ENCODE measurements at places on chromosomes 6 and 20.
A peak's percentile ranks its signal among the peaks of the same experiment; 100 is the strongest.

DNA sequence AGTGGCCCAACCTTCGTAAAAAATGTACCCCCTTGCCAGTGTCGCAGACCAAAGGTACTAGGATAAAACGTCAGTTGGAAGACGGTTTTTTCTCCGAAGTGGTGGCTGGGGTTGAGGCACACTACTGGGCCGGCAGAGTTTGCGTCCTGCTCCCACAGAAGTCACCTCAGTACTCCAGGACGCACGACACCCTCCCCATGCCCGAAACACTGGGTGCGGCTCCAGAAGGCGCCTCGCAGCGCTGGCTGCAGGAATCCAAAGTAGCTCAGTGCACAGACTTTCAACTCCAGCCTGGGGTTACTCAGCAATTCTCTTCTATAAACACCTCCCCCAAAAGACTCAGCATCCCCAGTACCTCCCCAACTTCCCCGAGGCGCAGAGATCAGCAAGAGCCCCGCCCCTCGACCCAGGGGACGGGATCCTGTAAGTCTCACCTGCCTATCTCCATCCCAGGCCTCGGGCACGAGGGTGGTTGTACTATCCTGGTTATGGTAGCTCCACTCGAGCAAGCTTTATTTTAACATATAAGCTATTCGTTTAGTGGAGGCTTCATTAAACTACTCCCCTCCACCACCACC is 88.2 kb downstream of the ZFP64 start:
- no peak overlapping the region for H3K27ac ChIP-seq
- peak; percentile 22 for DNase-seq
- H3K36me3 ChIP-seq, result no peaks in the 10 kb centered on the region
- peak overlapping the region; percentile 13 for H3K4me3 ChIP-seq
- H3K4me1 ChIP-seq, result peaks cover 24% of the 10 kb centered on the region

DNA sequence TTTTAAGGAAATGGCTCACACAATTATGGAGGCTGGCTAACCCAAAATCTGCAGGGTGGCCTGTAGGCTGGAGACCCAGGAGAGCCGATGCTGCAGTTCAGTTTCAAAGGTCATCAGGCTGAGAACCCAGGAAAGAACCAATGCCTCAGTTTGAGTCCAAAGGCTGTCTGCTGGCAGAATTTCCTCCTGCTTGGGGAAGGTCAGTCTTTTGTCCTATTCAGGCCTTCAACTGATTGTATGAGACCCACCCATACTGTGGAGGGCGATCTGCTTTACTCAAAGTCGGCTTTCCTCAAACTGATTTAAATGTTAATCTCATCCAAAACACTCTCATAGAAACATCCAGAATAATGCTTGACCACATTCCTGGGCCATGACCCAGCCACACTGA is 189.7 kb upstream of the CDYL start:
- no peak overlapping the region for H3K27ac ChIP-seq
- DNase-seq, result no peak
- no peaks in the 10 kb centered on the region for H3K27me3 ChIP-seq
- H3K4me3 ChIP-seq, result no peak overlapping the region

GRCh38 chr6:157760589-157761330 is 62.3 kb upstream of the SNX9 start:
- H3K36me3 ChIP-seq, result no peaks in the 10 kb centered on the region
- H3K27me3 ChIP-seq, result no peaks in the 10 kb centered on the region
- DNase-seq, result no peak
- no peak overlapping the region for H3K4me3 ChIP-seq
- peaks cover 32% of the 10 kb centered on the region for H3K4me1 ChIP-seq

- peaks cover 37% of the 10 kb centered on the region for H3K36me3 ChIP-seq
- DNase-seq, result no peak
- peak overlapping the region; percentile 85 for H3K27ac ChIP-seq
- peak overlapping the region; percentile 85 for H3K4me3 ChIP-seq
- H3K4me1 ChIP-seq, result peaks cover 30% of the 10 kb centered on the region
These were observed 508 bp downstream of the NOP56 start for GRCh38 chr20:2652724-2653555.

DNA sequence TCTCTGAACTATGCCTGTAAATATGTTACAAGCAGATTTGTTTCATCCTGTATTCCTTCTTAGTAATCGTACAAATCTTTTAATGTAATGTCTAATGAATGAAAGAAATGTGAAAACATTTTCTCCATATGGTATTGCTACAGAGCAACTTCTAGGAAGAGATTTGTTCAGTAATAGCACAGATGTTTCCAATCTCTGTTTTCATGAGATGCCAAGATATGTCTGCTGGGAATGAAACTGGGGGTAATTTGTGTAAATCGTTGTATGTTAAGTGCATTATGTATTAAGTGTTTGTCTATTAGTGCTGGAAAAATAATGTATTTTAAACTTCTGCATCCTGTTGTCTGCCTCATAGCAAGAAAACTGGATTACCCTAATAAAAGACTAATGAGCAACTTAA is 722.2 kb upstream of the EYS start:
- no peak for DNase-seq
- no peak overlapping the region for H3K27ac ChIP-seq
- no peak overlapping the region for H3K4me3 ChIP-seq
- no peaks in the 10 kb centered on the region for H3K27me3 ChIP-seq
- H3K36me3 ChIP-seq, result no peaks in the 10 kb centered on the region

GRCh38 chr20:38258545-38259215 is 1.9 kb downstream of the KIAA1755 start:
- no peaks in the 10 kb centered on the region for H3K36me3 ChIP-seq
- H3K27ac ChIP-seq, result no peak overlapping the region
- no peaks in the 10 kb centered on the region for H3K27me3 ChIP-seq

DNA sequence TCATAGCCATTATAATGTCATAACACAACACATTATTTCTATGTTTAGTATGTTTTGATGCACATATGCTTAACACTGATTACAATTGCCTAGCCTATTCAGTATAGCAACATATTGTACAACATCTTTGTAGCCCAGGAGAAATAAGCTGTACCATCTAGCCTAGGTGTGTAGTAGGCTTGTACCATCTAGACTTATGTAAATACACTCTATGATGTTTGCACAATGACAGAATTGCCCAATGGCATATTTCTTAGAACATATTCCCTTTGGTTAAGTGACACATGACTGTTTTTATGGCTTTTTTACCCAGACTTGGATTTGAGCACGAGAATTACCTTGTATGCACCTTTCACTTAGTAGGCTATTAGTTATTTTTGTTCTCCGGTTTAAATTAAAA is 64.5 kb upstream of the HIVEP1 start:
- no peaks in the 10 kb centered on the region for H3K36me3 ChIP-seq
- H3K4me3 ChIP-seq, result no peak overlapping the region
- H3K27me3 ChIP-seq, result no peaks in the 10 kb centered on the region
- no peaks in the 10 kb centered on the region for H3K4me1 ChIP-seq

DNA sequence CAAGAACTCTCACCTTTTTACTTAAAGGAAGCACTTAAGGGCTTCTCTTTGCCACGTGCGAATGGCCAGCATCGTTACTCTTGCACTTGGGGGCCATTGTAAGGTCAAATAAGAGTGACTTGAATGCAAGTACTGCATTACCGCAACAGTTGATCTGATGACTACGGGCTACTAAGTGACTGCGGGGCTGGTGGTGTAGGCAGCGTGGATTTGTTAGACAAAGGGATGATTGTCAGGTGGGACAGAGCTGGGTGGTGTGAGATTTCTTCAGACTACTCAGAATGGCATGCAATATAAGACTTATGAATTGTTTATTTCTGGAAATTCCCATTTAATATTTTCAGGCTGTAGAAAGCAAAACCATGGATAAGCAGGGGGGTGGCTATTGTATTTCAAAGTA is 199.7 kb upstream of the UST start:
- H3K27me3 ChIP-seq, result no peaks in the 10 kb centered on the region
- H3K4me3 ChIP-seq, result no peak overlapping the region
- H3K36me3 ChIP-seq, result peaks cover 49% of the 10 kb centered on the region
- no peak for DNase-seq
- no peak overlapping the region for H3K27ac ChIP-seq

GRCh38 chr6:142011156-142011555 is 121.6 kb upstream of the GJE1 start:
- no peaks in the 10 kb centered on the region for H3K4me1 ChIP-seq
- no peak overlapping the region for H3K27ac ChIP-seq
- H3K36me3 ChIP-seq, result no peaks in the 10 kb centered on the region
- DNase-seq, result no peak

GRCh38 chr6:4781967-4782575 is 5.9 kb downstream of the CDYL start:
- no peak overlapping the region for H3K4me3 ChIP-seq
- H3K4me1 ChIP-seq, result peaks cover 33% of the 10 kb centered on the region
- DNase-seq, result no peak
- no peaks in the 10 kb centered on the region for H3K27me3 ChIP-seq
- H3K27ac ChIP-seq, result no peak overlapping the region

GRCh38 chr20:34285450-34285849 is 17.7 kb downstream of the AHCY start:
- peaks cover 88% of the 10 kb centered on the region for H3K36me3 ChIP-seq
- H3K4me3 ChIP-seq, result no peak overlapping the region
- no peaks in the 10 kb centered on the region for H3K27me3 ChIP-seq
- H3K27ac ChIP-seq, result no peak overlapping the region
- no peak for DNase-seq

DNA sequence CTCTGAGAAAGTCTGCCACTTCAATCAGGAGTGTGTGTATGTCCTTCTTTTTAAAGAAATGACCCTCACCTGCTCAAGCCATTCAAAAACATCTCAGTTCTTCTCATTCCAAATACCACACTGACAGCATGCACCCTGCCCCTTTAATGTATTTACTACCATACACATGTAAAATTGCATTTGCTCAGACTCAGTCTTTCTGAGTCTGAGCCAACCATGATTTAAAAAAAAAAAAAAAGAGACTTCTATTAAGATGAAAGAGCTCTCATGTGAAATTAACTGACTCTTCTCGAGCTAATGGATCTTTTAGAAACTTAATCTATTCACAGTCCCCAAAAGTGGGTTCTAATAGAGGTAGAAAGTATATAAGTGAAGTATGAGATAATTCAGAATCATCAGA is 1.4 kb upstream of the FILIP1 start:
- H3K27ac ChIP-seq, result no peak overlapping the region
- H3K27me3 ChIP-seq, result no peaks in the 10 kb centered on the region
- no peak for DNase-seq
- H3K36me3 ChIP-seq, result no peaks in the 10 kb centered on the region
- no peaks in the 10 kb centered on the region for H3K4me1 ChIP-seq
- H3K4me3 ChIP-seq, result no peak overlapping the region

DNA sequence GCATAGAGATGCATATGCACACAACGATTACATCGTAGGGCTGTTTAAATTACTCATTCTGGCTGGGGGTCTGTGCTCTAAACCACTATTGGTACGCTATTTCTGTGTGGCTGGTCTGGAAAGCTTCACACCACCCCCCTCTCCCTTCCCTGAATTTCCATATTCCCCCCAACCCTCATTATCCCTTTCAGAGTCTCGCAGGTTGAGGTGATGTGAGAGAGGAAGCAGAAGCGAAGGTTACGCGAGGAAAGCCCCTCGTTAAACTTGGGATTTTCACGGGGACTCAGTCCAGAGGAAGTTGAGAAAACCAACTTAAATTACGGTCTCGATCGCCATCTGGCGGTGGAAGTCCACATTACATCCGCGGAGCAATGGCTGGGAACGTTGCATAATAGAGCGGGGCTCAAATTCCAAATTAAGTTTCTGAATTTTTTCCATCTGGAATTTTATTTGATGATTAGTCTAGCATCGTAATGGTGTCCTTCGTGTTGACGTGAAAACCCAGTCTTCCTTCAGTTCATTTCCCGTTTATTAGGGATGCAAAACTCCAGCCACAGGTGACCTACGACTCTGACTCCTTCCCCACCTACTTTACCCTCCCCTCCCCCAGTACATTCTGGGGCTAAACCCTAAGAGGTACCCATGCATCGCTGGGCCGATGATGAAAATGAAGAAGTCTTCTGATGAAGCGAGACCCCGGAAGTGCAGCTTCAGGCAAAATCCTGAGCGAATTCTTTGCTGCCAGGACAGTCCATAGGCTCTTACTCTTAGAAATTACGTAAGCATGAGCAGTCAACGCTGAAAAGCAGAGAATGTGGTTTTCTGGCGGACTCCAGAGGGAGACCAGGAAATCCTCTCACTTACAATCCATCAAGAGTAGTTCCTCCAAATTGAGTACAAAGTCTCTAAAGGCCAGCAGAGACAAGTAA is 19.7 kb downstream of the HLA-DOB start:
- H3K27me3 ChIP-seq, result no peaks in the 10 kb centered on the region
- no peak overlapping the region for H3K27ac ChIP-seq
- DNase-seq, result no peak
- no peaks in the 10 kb centered on the region for H3K4me1 ChIP-seq

DNA sequence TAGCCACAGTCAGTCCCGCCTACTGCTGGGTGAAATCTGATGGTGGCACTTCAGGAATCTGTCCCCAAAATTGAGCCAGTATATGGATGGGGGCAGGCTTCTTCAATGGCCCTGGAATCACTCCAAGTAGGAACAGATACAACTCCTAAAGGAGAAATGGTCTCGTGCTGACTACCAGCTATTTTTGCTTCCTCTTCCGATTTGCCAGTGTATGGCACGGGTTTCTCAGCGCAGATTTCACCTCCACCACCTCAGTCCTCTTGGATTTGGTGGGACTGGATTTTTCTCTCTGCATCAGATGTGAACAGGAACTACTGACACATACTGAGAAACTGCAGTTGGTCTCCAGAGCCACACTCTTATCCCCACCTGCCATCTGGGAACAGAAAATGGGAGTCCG is 27.2 kb downstream of the PNPLA1 start:
- no peak overlapping the region for H3K27ac ChIP-seq
- H3K4me1 ChIP-seq, result peaks cover 8% of the 10 kb centered on the region
- DNase-seq, result no peak
- H3K27me3 ChIP-seq, result no peaks in the 10 kb centered on the region
- H3K4me3 ChIP-seq, result no peak overlapping the region
- H3K36me3 ChIP-seq, result no peaks in the 10 kb centered on the region

- DNase-seq, result no peak
- no peaks in the 10 kb centered on the region for H3K36me3 ChIP-seq
- H3K4me3 ChIP-seq, result no peak overlapping the region
- no peak overlapping the region for H3K27ac ChIP-seq
- H3K27me3 ChIP-seq, result no peaks in the 10 kb centered on the region
- H3K4me1 ChIP-seq, result no peaks in the 10 kb centered on the region
These were observed 47.1 kb downstream of the FHL5 start for GRCh38 chr6:96610019-96610418.

DNA sequence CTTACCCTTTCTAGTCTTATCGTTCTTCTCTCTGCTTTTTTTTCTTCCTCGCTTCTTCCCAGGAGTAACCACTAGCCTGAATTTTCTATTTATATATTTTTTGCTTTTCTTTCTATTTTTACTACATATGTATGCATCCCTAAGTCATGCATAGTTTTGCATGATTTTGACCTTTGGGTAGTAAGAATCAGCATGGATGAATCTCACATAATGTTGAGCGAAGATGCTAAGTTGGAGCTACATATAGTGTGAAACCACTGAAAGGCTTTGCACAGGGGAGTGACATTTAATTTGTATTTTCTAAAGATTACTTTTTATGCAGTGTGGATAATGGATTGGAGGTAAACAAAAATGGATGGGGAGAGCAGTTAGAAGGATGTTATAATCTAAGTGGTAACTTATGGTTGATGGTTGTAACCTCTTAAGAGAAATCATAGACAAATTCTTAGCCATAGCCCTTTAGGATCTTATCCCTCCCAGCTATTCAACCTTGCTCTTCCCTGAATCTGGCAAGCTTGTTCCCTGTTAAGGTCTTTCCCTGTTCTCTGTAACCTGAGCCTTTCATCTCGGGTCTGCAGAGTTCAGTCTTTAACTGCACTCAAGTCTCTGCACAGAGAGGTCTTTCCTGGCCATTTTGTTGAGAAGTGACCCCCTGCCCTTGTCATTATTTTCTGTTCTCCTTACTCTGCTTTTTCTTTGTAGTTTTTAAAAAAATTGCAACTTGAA is 18.0 kb downstream of the PEX7 start:
- no peak overlapping the region for H3K4me3 ChIP-seq
- no peaks in the 10 kb centered on the region for H3K4me1 ChIP-seq
- H3K36me3 ChIP-seq, result no peaks in the 10 kb centered on the region
- H3K27me3 ChIP-seq, result no peaks in the 10 kb centered on the region

All from upper lobe of left lung (tissue), 6 donors.